ENCODE measurements at places on chromosomes 6 and 20.

DNA sequence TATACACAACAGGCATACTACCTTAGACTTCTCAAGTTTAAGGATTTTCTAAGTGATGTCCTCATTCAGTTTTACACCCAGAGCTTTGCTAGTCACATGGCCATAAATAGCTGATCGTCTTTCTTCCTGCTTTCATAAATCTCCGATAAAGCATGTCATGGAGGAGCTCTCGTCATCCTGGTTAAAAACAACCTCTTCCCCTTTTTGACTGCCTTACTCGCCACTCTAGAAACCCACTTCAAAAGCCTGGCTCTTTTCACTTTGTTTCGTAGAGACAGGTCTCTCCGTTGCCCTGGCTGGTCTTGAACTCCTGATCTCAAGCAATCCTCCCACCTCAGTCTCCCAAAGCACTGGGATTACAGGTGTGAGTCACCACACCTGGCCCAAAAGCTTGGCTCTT is 67.0 kb upstream of the SMIM29 start:
- no peak for DNase-seq

DNA sequence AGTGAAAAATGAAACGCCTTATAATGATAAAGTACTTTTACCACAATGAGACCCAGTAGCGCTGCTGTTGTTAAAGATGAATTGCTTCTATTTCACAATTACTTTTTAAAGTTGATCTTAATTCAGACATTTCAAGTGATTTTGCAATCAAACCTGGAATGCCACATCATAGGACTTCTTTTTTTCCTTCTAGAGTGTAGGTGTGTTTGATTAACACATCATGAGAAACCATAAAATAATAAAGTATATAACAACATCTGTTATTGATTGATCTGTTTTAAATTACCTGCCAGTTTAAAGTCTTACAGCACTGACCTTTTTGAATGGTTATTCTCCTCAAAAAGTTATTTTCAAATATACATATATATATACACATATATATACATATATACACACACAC is 38.6 kb downstream of the HEBP2 start:
- DNase-seq: no peak

- no peak for DNase-seq
Observed at GRCh38 chr6:47571488-47571887, 93.9 kb downstream of the CD2AP start.

- no peak for DNase-seq
Observed at GRCh38 chr20:37456948-37457347, 64.1 kb upstream of the NNAT start.

- peak; percentile 77 for DNase-seq
Observed at GRCh38 chr6:12012558-12013306, 620 bp downstream of the HIVEP1 start.
